ENCODE measurements at places on chromosomes 12 and 14.

DNA sequence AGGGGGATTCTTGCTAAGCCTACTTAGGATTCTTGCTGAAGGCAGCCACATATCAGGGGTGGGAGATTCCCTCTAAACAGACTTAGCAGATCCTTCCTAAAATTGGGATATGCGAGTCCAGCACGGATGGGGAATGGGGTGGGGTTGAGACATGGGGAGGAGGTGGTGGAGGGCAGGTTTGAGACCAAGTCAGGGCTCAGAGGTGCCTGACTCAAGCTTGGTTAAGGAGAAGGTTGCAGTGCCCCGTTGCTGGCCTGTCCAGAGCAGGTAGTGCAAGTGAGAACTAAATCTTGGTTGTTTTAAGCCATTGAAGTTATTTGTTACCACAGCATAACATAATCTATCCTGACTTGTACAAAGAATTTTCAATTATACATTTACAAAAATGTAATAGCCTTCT is 359.7 kb downstream of the AACS start:
- no peak for DNase-seq

DNA sequence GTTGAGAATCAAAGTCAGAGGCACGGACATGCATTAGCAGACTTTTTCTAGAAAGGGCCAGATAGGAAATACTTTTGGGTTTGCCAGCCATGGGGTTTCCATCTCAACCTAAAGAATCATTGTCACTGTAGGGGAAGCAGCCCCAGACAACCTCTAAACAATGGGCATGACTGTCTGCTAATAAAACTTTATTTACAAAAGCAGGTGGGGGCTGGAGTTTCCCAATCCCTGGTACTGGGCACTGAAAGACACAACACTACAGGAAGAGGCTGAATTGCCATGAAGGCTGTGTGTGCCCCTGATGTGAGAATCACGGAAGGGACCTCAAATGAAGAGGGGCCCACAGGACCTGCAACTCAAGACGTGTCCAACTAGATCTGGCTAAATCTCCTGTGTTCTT is 62.0 kb upstream of the GPR68 start:
- no peak for DNase-seq

DNA sequence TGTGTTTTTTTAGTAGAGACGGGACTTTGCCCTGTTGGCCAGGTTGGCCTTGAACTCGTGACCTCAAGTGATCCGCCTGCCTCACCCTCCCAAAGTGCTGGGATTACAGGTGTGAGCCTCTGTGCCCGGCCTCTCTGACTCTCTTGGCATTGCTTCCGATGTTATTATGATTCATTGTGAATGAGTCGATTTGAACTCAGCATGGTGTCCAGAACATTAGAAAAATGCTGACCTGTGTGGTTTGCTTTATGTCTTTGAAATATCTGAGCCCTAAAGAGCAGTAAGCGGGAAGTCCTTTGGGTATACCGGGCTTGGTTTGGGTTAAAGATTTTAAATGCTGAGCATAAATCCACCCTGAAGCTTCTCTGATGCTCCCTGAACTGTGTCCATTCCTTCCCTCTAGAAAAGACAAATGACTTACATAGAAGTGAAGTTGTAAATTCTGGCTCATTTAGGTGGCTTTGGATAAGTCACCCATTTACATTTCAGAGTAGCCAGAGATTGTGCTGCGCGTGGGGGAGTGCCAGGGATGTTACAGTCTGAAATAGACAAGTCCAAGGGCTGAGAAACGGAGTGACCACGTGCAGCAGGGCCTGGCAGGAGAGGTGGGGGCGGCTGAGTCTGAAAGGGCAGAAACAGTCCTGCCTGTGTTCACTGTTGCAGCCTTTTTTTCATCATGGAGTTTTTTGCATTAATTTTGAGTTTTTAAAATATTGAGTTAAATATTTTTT is 39.6 kb downstream of the SLC15A4 start:
- DNase-seq: no peak

GRCh38 chr12:101414533-101415119 is 7.1 kb upstream of the ARL1 start:
- peak; percentile 68 for DNase-seq

DNA sequence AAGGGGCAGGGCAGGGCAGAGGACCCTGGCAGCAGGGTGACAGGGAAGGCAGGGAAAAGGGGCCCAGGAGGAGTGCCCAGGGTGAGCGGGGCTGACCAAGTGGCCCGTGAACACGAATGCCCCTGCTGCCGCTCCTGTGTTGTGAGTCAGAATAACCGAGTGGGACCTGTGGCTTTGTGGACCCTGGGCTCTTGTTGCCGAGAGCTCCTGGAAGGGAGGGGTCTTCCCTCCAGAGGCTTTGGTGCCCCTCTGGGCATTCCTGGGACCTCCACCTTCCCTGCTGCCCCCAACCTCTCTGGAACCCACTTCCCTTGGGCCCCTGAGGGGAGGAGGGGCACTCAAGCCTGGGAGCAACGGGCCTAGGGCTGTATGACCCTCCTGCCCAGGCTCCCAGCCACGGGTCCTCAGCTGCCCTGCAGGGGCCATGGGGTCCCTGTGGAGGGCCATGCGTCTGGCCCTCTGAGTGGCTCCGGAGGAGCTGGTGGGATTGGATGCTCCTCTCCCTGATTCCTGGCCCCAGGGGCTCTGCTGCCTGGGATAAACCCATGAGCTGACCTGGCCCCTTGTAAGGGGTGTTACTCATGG is 319.4 kb downstream of the TMEM121 start:
- DNase-seq: no peak

DNA sequence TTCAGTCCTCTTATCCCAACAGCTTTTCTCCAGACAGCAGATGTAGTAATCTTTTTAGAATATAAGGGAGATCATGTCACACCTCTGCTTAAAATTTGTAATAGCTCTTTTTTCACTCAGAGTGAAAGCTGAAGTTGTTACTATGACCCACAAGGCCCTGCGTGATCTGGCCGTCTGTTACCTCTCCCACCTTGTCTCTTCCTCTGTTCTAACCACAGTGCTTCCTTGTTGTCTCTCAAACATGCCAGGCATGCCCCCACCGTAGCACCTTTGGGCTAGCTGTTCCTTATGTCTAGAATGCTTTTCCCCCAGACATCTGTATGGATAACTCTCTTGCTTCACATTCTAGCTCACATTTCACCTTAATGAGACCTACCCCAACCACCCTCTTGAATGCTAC is 6.5 kb downstream of the NECAP1 start:
- no peak for DNase-seq

GRCh38 chr12:22283006-22283506 is 51.5 kb downstream of the ST8SIA1 start:
- DNase-seq: peak; percentile 74

GRCh38 chr12:117980616-117981015 is 11.8 kb upstream of the KSR2 start:
- no peak for DNase-seq

GRCh38 chr14:90398841-90399540 is 2.2 kb downstream of the CALM1 start:
- no peak for DNase-seq

GRCh38 chr12:132493482-132494178 is 3.7 kb downstream of the FBRSL1 start:
- DNase-seq: no peak

DNA sequence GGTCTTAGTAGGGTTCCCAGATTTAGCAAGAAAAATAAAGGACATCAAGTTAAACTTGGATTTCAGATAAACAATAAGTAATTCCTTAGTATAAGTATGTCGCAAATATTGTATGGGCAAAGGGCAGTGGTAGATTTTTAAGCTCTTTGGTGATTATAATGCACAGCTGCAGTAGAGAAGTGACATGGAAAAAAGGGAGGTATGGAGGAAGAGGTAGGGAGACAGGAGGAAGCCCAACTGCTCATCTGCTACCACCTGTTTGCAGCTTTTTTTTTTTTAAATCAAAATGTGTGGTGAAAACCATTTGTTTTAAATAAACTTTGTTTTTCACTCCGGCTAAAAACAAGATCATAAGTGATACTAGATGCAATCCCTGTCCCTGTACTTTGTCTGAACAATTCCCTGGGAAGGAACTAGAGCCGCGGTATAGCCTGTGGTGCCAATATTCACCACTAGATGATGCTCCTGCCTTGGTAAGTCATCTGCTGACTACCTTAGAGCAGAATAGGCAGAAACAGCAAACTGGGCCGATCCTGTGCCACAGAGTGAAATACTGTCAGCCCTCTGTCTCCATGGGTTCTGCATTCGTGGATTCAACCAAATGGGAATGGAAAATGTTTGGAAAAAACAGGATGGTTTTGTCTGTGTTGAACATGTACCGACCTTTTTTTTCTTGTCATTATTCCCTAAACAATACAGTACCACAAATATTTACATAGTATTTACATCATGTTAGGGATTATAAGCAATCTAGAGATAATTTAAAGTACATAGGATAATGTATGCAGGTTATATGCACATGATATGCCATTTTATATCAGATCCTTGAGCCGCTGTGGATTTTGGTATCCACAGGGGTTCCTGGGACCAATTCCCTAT is 62.4 kb upstream of the PLBD1 start:
- peak; percentile 75 for DNase-seq

- DNase-seq: no peak
These were observed 17.6 kb downstream of the PHLDA1 start for GRCh38 chr12:76014007-76014406.

GRCh38 chr14:54350203-54350602 is 46.6 kb upstream of the CDKN3 start:
- DNase-seq: peak; percentile 40

- no peak for DNase-seq
These were observed 471.6 kb upstream of the FOXG1 start for GRCh38 chr14:28294834-28295440.

- peak; percentile 36 for DNase-seq
These were observed 148.4 kb upstream of the PLEKHG7 start for GRCh38 chr12:92554158-92555073.

GRCh38 chr12:127515941-127516340 is 751.0 kb upstream of the TMEM132C start:
- peak; percentile 60 for DNase-seq

DNA sequence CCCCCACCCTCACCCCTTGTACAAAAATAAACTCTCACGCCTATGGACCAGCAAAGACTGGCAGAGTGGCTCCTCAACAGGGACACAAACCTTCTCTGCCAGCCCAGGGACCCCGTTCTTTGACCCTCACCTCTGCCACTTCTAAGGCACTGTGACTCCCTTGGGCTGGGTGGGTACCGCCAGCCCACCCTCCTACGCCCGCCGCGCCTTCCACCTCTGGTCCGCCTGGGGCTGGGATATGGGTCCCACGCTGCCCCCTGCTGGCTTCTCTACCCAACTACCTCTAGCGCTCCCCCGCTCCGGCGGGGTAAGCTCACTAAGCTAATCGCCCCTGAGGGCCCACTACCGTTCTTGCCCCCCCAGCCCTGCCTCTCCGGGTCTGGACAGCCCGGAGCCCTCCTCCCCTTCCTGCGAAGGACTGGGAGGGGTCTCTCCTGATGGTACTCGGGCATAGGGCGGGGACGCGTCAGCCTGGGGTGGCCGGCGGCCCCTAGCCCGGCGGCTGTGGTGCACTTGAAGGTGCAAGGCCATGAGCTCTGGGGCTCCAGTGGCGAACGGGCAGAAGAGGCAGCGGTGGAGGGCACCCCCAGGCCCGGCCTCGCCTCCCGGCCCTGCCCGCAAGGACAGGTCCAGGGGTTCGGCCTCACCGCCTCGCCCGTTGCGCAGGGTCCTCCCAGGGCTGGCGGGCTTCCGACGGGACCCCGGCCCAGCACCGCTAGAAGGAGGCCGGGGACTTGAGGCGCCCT is 8.1 kb downstream of the ZNF219 start:
- no peak for DNase-seq

DNA sequence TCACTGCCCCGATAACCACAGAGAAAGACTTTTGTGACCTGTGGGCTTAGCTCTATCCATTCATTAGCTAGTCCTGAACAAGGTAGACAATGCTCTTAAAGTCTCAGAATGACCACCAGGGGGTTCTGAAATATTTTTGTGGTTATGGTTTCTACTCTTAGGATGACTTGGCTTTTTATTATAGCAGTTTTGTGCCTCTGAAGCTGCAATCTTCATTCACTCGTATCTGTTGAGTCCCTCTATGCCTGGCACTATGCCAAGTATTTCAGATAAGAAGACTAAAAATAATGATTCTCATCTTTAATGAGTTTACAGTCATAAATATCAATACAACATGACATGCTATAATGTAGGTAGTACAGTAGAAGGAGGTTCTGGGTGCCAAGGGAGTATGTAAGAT is 130.8 kb upstream of the TRHDE start:
- DNase-seq: peak; percentile 2

DNA sequence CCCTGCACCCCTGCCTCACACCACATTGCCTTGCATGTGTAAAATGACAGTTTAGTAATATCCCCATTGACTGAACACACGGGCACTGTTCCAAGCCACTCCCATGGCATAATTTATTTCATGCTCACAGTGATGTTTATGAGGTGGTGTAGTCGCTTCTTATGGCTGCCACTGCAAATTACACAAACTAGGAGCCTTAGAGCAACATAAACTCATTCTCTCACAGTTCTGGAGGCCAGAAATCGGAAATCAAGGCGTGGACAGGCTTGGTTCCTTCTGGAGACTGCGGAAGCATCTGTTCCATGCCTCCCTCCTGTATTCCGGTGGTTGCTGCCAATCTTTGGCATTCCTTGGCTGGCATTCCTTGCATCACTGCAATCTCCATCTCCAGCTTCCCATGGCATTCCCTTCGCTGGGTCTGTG is 97.3 kb downstream of the RIN3 start:
- no peak for DNase-seq

DNA sequence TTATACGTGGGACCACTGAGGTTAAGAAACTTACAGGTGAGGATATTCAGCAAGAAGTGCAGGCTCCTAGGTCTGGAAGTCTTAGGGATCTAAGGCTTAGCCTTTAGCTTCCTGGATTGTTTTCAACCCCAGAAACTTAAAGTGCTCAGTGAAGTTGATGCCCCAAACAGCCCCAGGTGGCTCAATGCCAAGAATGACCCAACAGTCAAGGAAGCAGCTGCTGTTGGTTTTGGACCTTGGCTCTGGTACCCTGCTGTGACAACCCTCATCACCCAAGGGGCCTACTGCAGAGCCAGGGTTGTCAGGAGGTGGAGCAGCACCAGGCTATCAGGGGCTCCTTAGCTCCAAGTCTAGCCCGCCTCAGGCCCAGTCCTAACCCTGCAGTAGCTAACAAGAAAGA is 36.8 kb downstream of the VDR start:
- DNase-seq: no peak

GRCh38 chr14:36655571-36655962 is 6.1 kb upstream of the PAX9 start:
- DNase-seq: no peak

DNA sequence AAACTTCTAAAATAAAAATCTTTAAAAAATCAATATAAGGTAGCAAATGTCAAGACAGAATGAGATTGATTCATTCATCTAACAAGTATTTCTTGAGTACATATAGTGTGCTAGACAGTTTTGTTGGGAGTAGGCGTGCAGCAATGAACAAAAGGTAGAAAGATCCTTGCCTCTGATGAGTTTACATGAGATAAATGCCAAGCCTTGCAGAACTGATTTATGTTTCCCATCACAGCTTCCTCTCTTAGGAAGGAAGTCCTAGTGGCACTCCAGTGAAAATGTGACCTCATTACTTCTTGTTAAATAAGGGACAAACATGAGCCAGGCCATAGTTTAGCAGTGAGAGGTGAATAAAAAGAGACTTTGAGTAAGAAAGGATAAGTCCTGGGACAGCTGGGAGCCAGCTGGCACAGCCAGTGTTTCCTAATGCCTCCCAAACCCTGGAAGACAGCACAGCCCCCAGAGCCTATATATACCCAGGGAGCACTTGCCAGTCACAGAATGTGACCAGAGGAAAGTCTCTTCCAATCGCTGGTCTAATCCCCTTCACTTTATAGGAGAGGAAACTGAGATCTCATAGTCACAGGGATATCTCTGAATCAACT is 4.7 kb upstream of the COCH start:
- DNase-seq: no peak

GRCh38 chr14:89330236-89331002 is 86.6 kb downstream of the FOXN3 start:
- peak; percentile 80 for DNase-seq
